Stimulated activated CD4-positive, alpha-beta T cell treated with anti-CD3 and anti-CD28 coated beads, Interleukin-2, amount 100 ng/mL, for 48 hours (primary cell): ENCODE measurements at places on chromosomes 1 and 21.

DNA sequence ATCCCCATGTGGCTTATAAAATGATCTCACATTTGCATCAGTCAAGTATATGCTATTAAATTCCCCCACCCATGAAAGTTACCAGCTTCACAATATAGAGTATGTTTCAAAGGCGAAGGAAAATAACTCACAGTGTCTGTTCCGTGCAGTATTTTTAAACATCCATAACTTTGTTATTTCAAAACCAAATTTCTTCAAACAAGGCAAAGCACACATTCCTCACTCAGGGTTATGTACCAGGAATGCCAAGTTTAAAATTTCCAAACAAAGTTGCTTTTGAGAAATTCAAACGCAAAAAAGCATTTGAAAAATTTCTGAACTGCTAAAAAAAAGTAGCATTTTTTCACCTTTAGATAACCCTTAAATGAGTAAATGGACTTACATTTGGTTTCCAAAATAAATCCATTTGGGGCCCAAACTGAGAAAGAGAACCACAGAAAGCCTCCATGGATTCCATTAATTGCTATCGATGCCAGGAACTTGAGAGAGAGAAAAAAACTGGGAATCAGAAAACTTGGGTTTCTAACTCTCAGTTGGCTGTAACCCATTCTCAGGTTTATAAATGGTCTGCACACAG, 149.5 kb downstream of the SLC30A10 start:
- DNase-seq, result no peak

- DNase-seq, result no peak
Measured at GRCh38 chr1:43152866-43153265, 19.2 kb downstream of the EBNA1BP2 start.

DNA sequence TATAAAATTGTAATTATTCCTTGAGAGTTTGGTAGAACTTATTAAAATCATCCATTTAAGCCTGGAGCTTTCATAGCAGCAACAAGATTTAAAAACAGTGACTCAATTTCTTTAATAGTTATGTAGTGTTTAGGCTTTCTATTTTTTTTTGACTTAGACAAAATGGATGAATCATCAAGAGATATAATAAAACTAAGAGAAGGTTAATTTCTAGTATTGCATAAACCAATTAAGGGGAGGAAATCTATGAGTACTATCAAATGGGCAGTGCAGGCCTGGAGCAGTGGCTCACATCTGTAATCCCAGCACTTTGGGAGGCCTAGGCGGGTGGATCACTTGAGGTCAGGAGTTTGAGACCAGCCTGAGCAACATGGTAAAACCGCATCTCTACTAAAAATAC, 416.3 kb upstream of the USP24 start:
- DNase-seq, result no peak

- DNase-seq, result no peak
Measured at GRCh38 chr21:15495965-15496364, 233.8 kb upstream of the USP25 start.

GRCh38 chr1:221926441-221926840, 184.6 kb upstream of the DUSP10 start:
- DNase-seq, result no peak
